ENCODE measurements at places on chromosomes 6 and 20.

DNA sequence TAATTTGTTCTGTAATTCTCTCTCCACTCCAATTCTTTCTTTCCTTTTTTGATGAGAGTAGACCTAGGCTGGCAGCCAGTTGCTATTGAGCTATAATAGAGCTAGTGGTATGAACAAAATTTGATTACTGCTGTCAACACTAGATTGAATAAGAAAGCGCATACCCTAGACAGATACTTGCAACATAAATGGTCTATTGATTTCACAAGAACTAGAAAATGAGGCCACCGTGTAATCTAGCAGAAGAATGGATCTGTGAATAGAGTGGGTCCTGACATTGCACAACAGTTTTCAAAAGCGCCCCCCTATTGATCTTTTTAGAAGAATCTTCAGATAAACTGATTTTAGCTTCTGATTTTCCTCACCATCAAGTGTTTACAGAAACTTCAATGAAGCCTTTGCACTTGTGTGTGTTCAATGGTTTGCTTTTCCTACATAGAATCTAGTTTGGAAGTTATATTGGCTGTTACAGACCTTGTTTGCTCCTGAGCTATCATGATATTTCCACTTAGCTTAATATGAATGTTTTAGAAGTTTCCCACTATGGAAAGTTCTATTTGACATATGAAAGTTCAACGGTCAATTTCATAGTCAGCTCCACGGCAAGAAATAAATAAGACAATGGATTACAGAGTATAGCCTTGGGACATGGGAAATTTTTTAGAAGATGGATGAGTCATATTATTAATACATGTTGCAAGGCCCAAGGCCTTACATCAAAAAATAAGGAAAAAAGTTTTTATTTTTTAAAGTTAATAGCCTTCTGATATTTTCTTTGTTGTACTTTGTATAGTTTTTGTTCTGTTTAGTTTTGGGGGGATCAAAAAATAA, 55.6 kb downstream of the UTRN start:
- no peak for DNase-seq

- no peak for DNase-seq
These were observed 21.2 kb downstream of the RSPH3 start for GRCh38 chr6:158978757-158979156.

DNA sequence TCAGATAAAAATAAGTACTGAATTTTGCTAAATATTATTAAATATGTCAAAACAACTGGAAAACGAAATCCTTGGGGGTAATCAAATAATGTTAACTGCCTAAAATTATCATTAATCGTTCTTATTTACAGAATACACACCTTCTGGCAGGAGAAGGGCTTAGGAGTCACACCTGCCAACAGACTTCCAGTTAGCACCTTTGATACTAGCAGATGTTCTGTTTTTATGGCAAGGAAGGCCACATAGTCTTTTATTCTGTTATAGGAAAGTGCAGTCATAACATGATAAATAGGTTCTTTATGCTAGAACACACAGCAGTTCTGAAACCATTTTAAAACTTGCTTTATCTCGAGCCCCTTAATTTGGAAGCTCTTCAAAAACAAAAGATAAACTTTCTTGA, 464.1 kb downstream of the UTRN start:
- no peak for DNase-seq

DNA sequence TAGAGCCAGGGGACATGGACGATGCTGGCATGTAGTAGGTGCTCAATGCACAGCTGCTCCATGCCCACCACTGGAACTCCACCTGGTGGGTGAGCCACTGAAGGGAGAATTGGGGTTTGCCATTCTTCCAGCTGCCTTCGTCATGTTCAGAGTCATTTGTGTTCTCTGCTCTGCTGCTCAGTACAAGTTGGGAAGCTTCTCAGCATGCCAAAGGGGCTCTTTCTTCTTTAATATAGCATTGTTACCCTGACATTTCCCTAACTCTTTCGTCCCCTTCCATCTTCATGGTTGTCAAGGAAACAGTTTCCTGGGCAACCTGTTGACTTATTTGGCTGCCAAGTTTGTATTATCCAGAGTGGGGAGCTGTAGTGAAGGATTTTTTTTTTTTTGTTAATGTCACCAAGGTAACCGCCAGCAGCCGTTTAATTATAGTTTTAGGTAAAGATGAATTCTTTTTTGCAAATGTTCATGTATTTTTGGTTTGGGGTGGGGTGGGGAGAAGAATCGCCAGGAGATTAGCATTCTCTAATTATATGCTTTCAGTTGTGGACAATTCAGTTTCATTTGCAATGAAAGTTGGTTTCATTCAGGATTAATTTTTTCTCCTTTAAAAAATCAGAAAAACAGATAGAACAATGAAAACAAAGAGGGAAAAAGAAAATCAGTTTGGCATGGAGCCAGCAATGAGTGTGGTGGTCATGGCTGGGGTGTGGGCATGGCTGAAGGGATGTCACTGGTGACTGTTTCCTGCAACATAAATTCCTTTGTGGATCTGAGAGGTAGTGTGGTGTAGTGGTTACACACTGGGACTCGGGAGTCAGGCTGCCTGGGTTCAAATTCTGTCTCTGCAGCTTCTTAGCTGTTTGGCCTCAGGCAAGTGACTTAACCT, 73.0 kb upstream of the KCNG1 start:
- DNase-seq, result no peak

DNA sequence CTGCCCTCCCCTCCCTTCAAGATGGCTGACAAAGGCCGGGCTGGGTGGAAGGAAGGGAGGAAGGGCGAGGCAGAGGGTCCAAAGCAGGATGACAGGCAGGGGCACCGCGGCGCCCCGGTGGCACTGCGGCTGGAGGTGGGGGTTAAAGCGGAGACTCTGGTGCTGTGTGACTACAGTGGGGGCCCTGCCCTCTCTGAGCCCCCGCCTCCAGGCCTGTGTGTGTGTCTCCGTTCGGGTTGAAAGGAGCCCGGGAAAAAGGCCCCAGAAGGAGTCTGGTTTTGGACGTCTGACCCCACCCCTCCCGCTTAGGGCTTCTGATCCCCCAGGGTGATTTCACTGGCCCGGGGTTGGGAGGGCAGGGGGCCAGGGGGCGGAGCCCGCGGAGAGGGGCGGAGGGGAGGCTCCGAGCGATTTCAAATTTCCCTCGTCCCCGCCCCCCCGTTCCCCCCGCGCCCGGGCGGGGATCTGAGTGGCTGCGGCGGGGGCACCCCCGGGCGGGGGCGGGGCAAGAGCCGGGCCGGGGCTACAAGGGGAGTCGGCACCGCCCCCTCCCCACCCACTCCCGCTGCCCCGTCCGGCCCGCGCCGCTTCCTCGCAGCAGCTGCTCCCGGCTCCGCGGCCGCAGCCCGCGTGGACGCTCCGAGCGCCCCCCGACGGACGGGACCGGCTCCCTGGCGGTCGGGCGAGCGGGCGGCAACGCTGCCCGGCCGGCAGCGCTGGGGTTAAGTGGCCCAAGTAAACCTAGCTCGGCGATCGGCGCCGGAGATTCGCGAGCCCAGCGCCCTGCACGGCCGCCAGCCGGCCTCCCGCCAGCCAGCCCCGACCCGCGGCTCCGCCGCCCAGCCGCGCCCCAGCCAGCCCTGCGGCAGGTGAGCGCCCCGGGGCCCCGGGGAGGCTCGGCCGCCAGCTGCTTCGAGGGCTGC, at the start of gene DNMT3B:
TSS of gene DNMT3B (plus strand) at position 555 of the 923 bp plus-strand sequence. CDS start 17,939 bp downstream, outside the sequence.
- peak; percentile 81 for DNase-seq

GRCh38 chr6:19587238-19587942, 249.8 kb upstream of the ID4 start:
- no peak for DNase-seq

GRCh38 chr6:52503851-52504781, 72.7 kb downstream of the TRAM2 start:
- no peak for DNase-seq

GRCh38 chr20:41048461-41049301, 20.1 kb downstream of the TOP1 start:
- DNase-seq, result no peak

DNA sequence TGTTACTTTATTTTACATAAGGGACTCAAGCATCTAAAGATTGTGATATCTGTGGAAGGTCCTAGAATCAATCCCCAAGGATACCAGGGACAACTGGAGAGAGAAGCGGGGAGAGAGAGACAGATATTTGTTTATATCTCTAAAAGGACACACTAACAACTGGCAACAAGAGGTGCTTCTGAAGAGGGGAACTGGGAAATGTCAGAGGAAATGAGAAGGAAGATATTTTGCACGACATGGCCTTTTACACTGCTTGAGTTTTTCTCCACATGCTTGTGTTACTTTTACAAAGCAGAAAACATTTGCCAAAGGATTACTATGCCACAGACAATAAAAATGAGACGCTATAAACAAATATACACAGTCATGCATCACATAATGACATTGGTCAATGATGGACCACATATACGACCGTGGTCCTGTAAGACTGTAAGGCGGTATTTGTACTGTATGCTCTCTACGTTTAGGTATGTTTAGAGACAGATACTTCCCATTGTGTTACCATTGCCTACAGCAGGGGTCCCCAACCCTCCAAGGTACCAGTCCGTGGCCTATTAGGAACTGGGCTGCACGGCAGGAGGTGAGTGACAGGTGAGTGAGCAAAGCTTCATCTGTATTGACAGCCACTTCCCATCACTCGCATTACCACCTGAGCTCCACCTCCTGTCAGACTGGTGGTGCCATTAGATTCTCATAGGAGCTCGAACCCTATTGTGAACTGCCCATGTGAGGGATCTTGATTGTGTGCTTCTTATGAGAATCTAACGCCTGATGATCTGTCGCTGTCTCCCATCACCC, 64.6 kb upstream of the PTPN1 start:
- no peak for DNase-seq

DNA sequence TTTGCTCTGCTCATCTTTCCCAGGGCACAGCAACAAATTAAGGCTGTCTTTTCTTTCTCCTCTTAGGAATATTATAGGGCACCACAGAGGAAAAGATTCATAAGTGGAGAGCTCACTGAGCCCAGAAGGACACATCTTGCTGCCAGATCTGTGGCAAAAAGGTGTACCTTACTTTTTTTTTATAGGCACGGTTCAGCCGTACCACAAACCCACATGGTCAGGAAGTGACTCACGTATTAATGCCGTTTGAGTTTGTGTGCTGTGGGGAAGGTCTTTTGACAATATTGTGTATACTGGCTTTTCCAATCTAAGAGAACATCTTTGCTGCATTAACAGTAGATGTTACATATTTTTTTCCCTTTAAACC, 28.4 kb downstream of the PAQR8 start:
- DNase-seq, result peak; percentile 49

DNA sequence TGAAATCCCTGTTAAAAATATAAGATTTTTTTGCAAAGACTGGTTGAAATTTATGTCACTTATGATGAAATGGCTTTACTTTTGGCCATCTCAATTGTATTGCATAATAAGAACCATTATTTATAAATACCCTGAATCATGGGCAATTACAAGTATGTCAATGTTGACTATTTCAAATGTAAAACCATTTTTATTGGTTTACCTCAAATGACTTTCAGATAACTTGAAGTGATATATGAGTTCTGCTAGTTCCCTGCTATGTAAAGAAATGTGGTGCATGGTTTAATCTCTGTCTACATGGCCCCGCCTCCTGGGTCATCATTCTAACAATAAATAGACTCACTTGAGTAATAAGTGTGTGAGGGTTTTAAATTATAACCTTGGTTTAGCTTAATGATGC, 275.6 kb upstream of the PREP start:
- DNase-seq, result no peak

- DNase-seq, result no peak
These were observed 44.0 kb downstream of the UST start for GRCh38 chr6:148790817-148791216.

- no peak for DNase-seq
These were observed 156.0 kb upstream of the SOX4 start for GRCh38 chr6:21437581-21437980.

DNA sequence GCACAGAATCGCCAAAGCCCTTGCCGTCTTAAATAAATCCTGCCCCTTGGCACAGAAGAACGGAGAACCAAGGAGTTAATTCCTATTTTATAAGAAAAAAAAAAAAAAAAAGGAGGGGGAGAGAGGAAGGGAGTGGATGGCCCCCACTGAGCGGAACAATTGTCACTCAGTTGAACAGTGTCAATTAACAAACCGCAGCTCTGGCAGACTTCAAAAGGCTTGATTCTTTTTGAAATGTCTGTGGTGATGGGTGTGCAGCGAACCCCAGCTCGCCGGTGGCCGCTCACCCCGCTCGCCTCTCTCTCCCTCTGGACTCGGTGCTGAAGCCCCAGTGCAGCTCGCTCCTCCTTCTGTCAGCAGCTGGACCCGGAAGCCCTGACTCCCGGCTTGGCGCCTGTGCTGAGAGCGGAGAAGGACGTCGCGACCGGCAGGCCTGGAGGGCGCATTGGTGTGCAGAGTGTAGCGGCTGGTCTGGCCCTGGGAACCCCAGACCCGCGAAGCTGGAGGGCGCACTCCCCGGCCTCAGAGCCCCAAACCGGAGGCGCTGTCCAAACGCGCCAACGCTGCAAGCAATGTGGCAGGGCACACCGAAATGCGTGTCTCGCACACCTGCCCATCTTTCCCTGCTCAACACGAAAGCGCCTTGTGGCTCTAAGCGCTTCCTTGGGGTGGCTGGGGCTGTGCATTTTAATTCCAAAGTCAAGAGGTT, 3.4 kb downstream of the LINC00237 start:
- DNase-seq, result no peak

GRCh38 chr6:29974901-29975560, 32.7 kb downstream of the HLA-A start:
- DNase-seq, result no peak

DNA sequence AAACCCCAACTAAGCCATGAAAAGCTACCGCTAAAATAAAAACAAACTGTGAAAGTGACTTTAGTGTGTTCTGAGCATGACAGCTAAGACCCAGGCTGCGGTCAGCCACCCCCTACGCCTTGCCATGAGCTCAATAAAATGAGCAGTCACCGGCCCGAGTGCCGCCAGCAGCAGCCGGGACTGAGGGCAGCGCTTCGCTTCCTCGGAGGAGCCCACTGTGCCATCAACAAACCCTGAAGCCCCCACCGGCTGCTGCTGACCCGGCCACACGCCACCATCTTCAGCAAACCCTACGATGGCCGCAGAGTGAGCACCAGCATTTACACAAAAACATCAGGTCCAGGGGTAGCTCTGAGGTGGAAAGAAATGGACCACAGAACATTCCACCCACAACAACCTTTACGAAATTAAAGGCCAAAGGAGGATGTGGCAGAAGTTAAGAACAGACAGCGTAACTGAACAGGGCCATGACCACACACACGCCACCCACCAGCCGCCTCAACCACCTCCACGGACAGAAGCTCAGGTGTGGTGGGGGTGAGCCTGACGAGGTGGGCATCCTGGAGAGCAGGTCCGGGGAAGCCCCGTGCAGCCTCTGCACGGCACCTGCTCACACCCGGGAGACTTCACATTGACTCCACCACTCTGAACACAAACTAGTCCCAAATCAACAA, 67.0 kb downstream of the THBS2 start:
- DNase-seq, result no peak

- DNase-seq, result no peak
These were observed 6.7 kb downstream of the APMAP start for GRCh38 chr20:24985802-24986201.

All from GDM1 (cell line).